ENCODE measurements at places on chromosomes 5 and 9. TPM values are rescaled to one million over a fixed set of nuclear protein-coding genes. Genes with fewer than 3 reads are reported as not detected.
A peak's percentile ranks its signal among the peaks of the same experiment; 100 is the strongest.

GRCh38 chr9:3957306-3957705 lies 342.6 kb downstream of the GLIS3 start:
- no peak for DNase-seq

GRCh38 chr5:180599590-180599914 lies 8.3 kb upstream of the SCGB3A1 start:
- no peak for DNase-seq

DNA sequence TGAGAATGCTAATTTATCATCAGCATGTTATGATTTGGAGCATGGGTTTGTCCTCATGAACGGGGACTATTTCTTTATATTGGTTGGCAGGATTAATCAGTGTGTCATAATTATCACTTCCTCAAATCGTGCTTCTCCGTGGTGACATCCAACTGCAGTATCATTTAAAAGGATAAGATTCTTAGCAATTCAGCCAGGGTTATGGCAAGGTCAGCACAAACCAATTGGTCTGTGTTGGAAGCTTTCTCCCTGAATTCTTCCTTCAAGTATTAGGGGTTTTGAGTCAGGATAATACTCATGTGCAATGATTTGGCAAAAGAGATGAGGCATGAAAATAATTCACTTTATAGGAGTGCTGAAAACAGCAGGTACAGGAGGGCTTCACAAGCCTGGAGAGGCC lies 5.5 kb upstream of the CAMLG start:
- no peak for DNase-seq

GRCh38 chr5:168443533-168443932 lies 42.7 kb upstream of the RARS1 start:
- no peak for DNase-seq

DNA sequence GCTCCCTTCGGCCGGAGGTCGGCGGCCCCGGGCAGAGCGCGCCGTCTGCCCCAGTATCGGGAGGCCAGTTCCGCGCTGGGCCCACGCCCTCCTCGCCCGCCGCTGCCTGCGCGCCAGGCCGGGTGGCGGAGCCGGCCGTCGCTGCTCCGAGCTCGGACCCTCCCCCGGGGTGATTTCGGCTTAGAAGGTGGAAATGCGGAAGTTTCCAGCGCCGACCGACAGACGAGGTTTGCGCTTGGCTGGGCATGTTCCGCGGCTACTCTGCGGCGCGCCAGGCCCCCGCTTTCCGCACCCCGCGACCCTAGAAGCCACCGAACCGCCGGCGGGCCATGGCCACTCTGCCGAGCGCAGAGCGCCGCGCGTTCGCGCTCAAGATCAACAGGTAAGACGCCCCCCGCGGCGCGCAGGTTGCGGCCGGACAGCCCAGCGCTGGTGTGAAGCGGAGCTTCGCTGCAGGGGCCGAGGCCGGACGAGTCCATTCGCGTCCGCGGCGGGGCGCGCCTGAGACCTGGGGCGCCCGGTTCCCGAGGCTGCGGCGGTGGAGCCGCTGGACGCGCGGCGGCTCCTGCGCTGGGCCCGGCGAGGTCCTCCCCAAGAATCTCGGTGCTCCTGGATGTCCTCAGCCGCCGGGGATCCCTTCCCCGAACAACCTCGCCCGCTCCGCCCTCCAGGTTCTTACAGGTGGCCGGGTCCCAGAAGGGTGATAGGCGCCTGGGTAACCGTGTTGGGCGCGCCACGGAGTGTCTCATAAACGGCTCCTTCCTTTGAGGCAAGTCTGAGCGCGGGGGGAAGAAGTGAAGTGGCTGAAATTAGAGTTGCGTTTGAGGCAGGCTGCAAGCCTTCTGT lies at the start of gene DOCK8:
Gene DOCK8, plus strand, starts transcription at position 218 of the 846 bp plus-strand sequence. Its CDS starts 112 bp downstream, at position 330.
- DNase-seq, result peak; percentile 81

GRCh38 chr5:173707392-173707791 lies 90.9 kb upstream of the BOD1 start:
- DNase-seq, result peak; percentile 67

- DNase-seq, result no peak
These were observed 279.4 kb downstream of the HINT1 start for GRCh38 chr5:130885691-130886090.

GRCh38 chr5:150261231-150261630 lies 28.3 kb downstream of the CAMK2A start:
- DNase-seq, result no peak

DNA sequence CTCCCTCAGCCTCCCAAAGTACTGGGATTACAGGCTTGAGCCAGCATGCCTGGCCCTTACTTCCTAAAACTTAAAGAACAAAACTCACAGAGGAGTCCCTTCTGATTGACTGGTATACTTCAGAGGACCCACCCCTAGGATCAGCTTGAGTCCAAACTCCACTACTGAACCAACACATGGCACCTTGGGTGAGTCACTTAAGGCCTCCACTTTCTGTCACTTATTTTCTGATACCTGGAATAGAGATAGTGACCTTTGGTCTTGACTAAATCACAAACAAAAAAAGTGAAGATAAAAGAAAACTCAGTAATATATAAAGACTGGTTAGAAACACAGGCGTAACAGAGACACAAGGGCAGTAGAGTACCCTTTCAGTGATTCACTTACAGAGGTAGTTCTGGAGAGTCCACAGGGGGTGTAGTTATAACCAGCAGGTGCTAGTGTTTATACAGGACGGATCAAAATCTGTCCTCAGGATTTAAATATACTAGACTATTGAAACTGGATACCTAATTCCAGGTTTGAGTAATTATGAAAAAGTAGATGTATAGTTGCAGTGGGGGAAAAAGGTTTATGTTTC lies 274.3 kb upstream of the ANKRD55 start:
- no peak for DNase-seq

- DNase-seq, result no peak
These were observed 354.8 kb downstream of the ENC1 start for GRCh38 chr5:74285675-74286280.

DNA sequence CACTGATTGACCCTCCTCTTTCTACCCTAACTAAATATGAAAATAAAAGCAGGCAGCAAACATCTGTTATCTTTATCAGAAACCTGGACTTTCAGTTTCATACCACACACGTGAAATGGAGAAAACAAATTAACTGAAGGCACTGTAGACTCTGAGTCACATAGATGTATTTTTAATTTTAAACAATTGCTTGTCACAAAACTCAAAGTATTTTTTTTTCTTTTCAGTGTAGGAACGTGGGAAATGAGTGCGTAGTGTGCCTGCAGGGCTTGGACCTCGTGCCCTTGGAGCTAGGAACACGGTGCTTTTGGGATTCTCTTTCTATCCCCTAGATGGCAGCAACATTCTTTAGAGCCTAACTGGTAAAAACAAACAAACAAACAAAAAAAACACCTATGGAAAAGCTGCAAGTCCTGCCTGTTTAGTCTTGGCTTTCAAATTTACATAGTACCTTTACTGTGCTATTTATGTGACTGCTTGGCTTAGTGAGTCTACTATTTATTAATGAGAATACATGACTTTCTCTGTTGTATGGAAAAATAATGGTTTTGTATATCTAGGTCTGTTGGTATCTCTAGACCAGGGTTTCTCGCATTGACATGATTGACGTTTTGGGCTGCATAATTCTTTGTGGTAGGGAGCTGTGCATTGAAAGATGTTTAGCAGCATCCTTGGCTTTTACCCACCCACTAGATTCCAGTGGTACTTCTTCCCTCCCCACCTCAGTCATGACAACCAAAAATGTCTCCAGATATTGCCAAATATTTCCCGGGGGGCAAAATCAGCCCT lies 16.8 kb upstream of the ACTBL2 start:
- DNase-seq, result no peak

GRCh38 chr5:59317023-59317773 lies 576.3 kb downstream of the PDE4D start:
- DNase-seq, result no peak

- DNase-seq, result no peak
These were observed 26.1 kb downstream of the SREK1IP1 start for GRCh38 chr5:64742411-64742810.

DNA sequence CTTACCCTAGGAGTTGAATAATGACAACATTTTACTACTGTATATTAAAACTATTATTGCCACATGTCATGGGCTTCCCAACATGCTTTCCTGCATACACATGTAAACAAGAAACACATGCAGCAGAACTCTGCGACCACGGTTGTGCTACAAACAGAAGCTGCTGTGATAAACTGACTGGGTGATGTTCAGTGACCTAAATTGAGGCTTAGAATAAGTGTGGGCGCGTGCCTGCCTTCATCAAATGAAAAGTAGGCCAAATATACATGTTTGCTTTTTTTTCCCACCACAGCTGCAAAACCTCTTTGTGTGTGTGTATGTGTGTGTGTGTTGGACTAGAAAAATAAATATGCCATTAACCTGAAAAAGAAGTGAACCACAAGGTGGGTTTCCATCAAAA lies 1202.1 kb downstream of the PTPRD start:
- DNase-seq, result no peak

DNA sequence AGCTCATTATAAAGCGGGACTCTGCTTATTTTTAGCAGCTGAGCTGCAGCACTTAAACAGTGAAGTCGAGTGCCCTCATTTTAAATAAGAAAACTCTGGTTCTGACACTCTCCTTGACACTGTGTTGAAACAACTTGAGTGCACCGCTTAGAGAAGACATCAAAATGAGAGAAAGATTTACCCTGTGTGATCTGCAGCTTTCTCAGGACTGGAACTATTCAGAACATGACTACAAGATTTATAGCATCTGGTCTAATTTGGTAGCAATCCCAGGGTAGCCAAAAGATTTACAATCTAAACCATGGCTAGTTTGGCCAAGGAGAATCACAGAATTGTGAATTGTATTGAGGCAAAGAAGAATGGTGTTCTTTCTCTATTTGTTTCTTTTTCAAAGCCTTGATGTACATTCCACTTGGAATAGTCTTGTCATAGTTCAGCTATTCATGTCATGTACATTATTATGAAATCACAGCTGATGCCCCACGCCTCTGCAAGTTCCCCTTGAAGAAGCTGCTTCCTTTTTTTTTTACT lies 38.7 kb downstream of the PLEKHG4B start:
- no peak for DNase-seq

The PRDM9 gene
- not detected for total RNA-seq

The PCDH1 gene
- 17.2 TPM for total RNA-seq

The RFX3 gene
- 3.0 TPM for total RNA-seq

The CCIN gene
- total RNA-seq, result 0.17 TPM

The RAD23B gene
- total RNA-seq, result 104 TPM

The PITX1 gene
- total RNA-seq, result not detected

The CCNO gene
- not detected for total RNA-seq

The FREM1 gene
- 2.7 TPM for total RNA-seq

All from left ventricle myocardium superior (tissue), 1 donor.